ENCODE measurements at places on chromosomes 11 and 22. TPM values are rescaled to one million over a fixed set of nuclear protein-coding genes. Genes with fewer than 3 reads are reported as not detected.
A peak's percentile ranks its signal among the peaks of the same experiment; 100 is the strongest.

GRCh38 chr22:46934172-46934745 is 171.8 kb downstream of the TBC1D22A start:
- H3K27me3 ChIP-seq: no peaks in the 10 kb centered on the region
- DNase-seq: no peak
- no peak overlapping the region for H3K4me3 ChIP-seq
- H3K36me3 ChIP-seq: no peaks in the 10 kb centered on the region
- no peak overlapping the region for H3K27ac ChIP-seq

Gene ELFN2
- under 0.01 TPM for total RNA-seq

- no peak overlapping the region for H3K27ac ChIP-seq
- H3K4me3 ChIP-seq: no peak overlapping the region
- DNase-seq: no peak
- H3K36me3 ChIP-seq: peaks cover 48% of the 10 kb centered on the region
- no peaks in the 10 kb centered on the region for H3K27me3 ChIP-seq
- H3K4me1 ChIP-seq: no peaks in the 10 kb centered on the region
Measured at GRCh38 chr11:118383657-118384056, 17.7 kb upstream of the ATP5MG start.

Gene ROBO4
- total RNA-seq: 12.8 TPM

GRCh38 chr11:11567936-11568650 is 53.7 kb downstream of the GALNT18 start:
- peak; percentile 88 for DNase-seq
- H3K27ac ChIP-seq: no peak overlapping the region
- no peaks in the 10 kb centered on the region for H3K27me3 ChIP-seq
- peaks cover 91% of the 10 kb centered on the region for H3K4me1 ChIP-seq
- no peak overlapping the region for H3K4me3 ChIP-seq

Gene SCUBE2
- 10.9 TPM for total RNA-seq

Gene TBX1
- total RNA-seq: 3.6 TPM

GRCh38 chr22:39598017-39598965 is 27.7 kb downstream of the CACNA1I start:
- H3K4me3 ChIP-seq: no peak overlapping the region
- H3K36me3 ChIP-seq: no peaks in the 10 kb centered on the region
- no peak overlapping the region for H3K27ac ChIP-seq
- no peaks in the 10 kb centered on the region for H3K4me1 ChIP-seq
- peaks cover 21% of the 10 kb centered on the region for H3K27me3 ChIP-seq

- no peak for DNase-seq
- H3K36me3 ChIP-seq: no peaks in the 10 kb centered on the region
- no peak overlapping the region for H3K27ac ChIP-seq
- peaks cover 18% of the 10 kb centered on the region for H3K27me3 ChIP-seq
Measured at GRCh38 chr22:50678218-50678650, 5.6 kb downstream of the SHANK3 start.

GRCh38 chr11:100578831-100579311 is 108.2 kb upstream of the ARHGAP42 start:
- H3K27me3 ChIP-seq: no peaks in the 10 kb centered on the region
- no peak overlapping the region for H3K27ac ChIP-seq
- H3K4me3 ChIP-seq: no peak overlapping the region
- no peaks in the 10 kb centered on the region for H3K36me3 ChIP-seq

Gene MOGAT2
- not detected for total RNA-seq

Gene DEFB131B
- not detected for total RNA-seq

DNA sequence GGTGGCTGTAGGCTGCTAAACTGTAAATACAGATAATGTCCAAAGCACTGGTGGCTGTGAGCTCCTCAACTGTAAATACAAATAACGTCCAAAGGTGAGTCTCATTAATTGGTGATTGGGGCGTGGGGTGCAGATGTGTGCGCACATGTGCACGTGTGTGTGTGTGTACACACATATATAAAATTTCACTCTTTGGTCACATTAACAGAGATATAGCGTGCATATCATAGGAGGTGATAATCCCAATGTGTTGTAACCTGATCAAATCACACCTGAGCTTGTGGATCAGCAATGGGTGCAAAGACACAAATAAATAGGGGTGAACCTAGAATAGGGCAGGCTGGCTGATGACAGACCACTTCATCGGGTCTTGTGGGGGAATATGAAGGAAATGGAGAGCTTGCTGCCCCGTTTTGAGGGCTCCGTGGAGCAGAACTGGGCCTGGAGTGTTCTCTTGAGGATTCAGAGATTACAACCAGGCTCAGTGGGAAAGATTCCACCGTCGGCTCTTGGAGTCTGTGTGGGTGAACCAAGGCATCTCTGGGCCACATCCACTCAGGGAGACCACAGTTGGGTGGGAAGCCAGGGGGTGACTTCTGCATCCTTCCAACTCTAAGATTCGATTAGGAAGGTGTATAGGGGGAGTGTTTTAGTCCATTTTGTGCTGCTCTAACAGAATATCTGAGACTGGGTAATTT is 24.9 kb upstream of the OSBPL5 start:
- H3K27ac ChIP-seq: no peak overlapping the region
- no peak overlapping the region for H3K4me3 ChIP-seq
- DNase-seq: peak; percentile 57

All from sigmoid colon (tissue), 7 donors.